Kidney tubule cell (primary cell): ENCODE measurements at places on chromosomes 11 and 22.

- DNase-seq, result peak; percentile 89
Observed at GRCh38 chr22:23182309-23183060, 2.2 kb downstream of the BCR start.

DNA sequence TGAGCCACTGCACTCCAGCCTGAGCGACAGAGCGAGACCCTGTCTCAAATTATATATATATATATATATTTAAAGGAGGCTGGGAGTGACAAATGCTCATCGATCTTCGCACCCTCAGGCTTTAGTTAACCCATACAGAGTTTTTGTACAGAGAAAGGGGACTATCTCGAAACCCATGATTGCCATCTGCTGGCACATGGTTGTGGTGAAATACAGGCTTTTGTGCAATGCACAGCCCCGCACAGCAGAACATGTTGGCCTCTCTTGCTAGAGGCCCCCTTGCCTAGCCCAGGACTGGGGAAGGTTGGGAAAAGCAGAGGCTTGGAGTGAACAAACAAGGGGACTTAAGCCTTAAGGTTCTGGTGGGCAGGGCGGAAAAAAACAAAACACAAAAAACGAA lies 3.6 kb downstream of the MYBPC3 start:
- DNase-seq, result peak; percentile 13

- DNase-seq, result no peak
Observed at GRCh38 chr11:92981508-92982043, 12.1 kb downstream of the MTNR1B start.

GRCh38 chr11:43508511-43508918 lies 149.8 kb downstream of the TTC17 start:
- DNase-seq, result peak; percentile 70

GRCh38 chr11:45959851-45960250 lies 37.4 kb downstream of the LARGE2 start:
- no peak for DNase-seq

GRCh38 chr11:44957040-44957515 lies 6.4 kb upstream of the TP53I11 start:
- no peak for DNase-seq

- DNase-seq, result peak; percentile 47
Observed at GRCh38 chr11:83459798-83460197, 173.6 kb upstream of the CCDC90B start.

GRCh38 chr11:103543456-103543855 lies 434.2 kb downstream of the DYNC2H1 start:
- no peak for DNase-seq

- peak; percentile 66 for DNase-seq
Observed at GRCh38 chr11:130527636-130528297, 79.3 kb downstream of the ADAMTS15 start.

GRCh38 chr11:82845356-82846353 lies 54.6 kb downstream of the PRCP start:
- DNase-seq, result no peak

- no peak for DNase-seq
Observed at GRCh38 chr22:41530890-41531714, 13.2 kb downstream of the POLR3H start.

DNA sequence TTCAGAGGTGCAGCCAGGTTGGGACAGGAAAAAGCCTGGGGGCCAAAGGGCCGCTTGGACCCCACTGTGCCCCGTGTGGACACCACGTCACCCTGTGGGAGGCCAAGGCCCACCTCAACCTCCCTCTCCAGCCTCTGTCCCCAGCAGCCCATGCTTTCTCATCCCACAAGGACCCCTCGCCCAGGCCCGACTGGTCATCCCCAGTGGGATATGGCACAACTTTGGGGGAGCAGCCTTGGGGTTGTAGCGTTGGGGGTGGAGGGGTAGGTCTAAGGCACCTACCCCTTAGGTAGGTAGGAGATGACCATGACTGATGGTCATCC lies 44.0 kb downstream of the IGF2 start:
- no peak for DNase-seq

GRCh38 chr11:126459691-126460281 lies 104.3 kb downstream of the ST3GAL4 start:
- DNase-seq, result no peak

- no peak for DNase-seq
Observed at GRCh38 chr11:105811242-105811641, 201.4 kb downstream of the GRIA4 start.

DNA sequence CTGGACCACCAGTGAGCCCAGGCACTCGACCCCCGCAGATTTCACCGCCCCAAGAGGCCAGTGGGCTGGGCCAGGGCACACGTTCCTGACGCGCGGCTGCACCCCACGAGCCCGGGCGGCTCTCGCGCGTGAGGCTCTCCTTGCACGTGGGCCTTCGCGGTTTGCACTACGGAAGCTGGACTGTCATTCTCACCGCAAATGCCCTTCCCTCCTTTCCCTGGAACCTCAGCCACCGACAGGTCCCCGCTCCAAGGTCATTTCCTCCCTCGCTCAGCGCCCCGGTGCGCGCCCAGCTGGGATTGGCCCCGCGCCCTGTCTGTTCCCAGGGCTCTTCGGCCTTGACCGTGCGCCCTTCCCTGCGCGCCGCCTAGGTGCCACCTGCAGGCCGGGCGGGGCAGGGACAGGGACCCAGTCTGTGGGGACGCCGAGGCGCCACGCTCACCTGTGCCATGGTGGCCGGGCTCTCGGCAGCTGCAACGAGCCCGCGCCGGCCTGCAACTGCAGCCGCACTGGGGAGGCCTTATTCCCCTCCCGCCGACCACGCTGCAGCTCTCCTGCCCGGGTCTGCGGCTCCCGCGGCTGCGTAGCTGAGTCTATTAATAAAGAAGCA lies 2.1 kb upstream of the CPT1A start:
- peak; percentile 85 for DNase-seq

GRCh38 chr11:133895551-133895950 lies 50.2 kb upstream of the SPATA19 start:
- DNase-seq, result no peak

DNA sequence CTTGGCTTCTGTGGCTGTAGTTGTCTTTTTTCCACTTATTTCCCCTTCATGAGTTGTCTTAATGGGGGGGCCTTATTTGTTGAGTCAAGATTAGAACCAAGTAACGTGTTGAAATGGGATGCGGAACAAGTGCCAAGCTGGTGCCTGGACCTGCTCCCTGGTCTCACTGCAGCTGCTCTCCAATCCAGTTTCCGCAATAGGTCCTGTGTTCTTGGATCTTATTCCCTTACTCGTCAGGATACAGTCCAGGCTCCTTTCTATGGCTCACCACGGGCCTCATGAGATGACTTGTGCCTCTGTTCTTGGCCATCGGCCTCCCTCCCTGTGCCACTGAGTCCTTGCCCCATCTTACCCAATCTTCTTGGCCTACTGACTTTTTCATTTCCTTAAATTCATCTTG lies 159.6 kb upstream of the CADM1 start:
- DNase-seq, result no peak

- DNase-seq, result no peak
Observed at GRCh38 chr11:68651985-68652682, 32.2 kb upstream of the GAL start.

GRCh38 chr11:2990617-2991451 lies 1.3 kb downstream of the NAP1L4 start:
- DNase-seq, result peak; percentile 54

GRCh38 chr11:134719397-134719796 lies 307.4 kb upstream of the B3GAT1 start:
- no peak for DNase-seq

GRCh38 chr11:118916842-118917388 lies 8.8 kb downstream of the BCL9L start:
- DNase-seq, result no peak

DNA sequence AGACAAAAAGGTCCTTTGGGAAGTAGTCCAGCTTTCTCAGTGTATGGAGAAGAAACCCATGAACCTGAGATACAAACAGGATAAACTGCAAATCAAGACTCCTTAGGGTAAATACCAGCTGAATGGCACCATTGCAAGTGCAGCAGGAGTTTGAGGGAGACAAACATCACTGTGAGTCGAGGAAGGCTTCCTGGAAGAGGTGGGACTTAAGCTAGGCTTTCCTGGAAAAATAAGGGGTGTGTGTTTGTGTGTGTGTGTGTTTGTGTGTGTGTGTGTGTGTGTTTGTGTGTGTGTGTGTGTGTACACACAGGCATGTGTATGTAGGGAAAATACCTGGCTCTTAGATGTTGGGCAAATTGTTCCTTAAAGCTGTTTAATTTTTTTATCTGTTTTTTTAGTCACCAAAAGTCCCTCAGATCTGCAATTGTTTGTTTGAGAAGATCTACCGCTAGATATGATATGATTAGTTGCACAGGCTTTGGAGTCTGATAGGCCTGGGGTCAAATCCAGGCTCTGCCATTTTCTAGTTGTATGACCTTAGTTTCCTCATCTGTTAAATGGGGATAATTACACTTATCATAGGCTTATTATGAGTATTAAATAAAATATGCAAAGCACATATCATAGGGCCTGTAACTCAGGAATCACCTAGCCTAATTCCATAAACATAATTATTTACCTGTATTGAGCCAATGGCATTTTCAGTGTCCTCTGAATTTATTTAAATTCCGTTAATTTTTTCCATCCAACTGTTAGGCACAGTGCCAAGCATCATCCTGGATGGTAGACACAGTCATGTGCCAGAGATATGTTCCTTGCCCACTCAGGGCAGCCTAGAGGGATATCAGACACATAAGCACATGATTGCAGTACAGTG lies 85.6 kb upstream of the EED start:
- DNase-seq, result no peak

DNA sequence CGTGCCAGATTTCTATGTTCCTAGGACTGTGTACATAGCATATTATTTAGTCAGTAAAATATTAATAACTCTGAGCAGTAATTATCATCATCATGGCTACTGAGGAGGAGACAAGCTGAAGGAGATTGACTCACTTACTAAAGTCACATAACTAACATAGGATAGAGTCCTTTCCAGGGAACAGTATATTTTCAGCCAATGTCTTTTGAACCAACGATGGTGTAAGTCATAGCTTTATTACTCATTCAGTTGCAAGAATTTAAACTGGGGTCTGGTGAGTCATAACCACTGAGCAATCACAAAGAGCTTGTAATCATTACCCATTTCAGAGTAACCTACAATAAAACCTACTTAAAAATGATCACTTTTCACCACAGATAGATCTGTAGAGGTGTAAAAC lies 1564.8 kb upstream of the TENM4 start:
- DNase-seq, result peak; percentile 94

GRCh38 chr11:124285610-124286344 lies 28.0 kb downstream of the OR8D1 start:
- peak; percentile 44 for DNase-seq

DNA sequence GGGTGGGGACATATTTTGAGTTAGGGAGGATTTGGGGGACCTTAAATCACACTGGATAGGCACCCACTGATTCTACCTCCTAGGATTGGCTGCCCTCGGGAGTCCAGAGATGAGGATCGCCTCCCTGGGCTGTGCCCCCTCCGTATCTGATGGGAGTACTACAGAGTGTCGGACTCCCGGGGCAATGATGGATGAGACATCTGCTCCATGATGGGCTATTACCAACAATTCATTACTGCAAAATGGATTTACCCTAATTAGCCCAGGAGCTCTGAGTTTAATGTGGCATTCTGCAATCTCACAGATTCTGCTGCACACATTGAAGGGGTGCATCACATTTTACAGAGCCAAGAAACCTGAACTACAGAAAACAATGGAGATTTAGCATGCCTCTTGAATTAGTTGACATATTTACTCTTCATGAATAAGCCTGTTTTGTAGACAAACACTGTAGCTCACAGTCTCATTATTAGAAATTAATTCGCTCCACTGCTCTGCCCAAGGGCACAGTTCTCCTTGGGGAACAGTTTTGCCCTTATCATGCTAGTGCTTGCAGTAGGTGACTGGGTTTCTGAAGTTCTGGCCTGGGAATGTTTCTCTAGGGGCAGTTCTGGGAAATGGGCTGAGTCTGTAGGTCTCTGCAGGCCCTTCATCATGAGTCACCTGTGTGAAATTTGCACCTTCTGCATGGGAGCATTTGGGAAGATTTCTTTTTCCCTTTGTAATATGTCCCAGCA lies 217.1 kb upstream of the PLET1 start:
- DNase-seq, result peak; percentile 56

DNA sequence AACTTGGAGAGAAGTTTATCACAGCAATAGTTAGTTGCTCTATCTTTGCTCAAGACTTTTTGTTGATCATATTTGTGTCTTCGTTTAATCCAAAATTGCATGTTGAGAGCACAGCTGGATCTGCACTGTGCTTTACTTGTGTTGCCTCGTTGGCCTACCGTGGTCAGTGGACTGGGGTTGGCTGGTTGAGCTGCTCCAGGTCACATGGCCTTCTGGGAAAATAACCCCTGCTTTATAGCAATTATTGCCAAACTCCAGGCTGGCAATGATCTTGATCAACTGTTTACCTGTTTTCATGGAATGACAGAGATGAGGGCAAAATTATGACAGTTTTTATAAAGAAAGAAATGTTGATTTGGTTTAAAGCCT lies 5.7 kb upstream of the PLET1 start:
- DNase-seq, result no peak

GRCh38 chr11:65496304-65497140 lies 2.3 kb upstream of the MALAT1 start:
- DNase-seq, result peak; percentile 33

DNA sequence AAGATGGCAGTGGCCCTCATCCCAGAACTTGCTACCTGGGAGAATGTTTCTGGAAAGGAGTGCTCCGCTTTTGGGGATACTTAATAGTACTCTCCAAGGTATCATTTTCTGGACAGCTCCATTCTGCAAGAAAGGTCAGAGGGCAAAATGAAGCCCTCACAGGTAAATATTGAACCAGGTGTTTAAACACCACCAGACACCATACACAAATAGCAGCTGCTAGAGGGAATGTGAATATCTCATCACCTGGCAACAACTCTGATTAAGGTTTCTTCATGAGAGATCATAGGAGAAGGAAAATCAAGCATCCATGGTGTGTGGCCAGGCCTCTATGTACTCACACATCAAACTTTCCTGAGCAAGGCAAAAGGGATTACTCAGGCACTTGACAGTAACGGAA lies 226.1 kb upstream of the FAT3 start:
- DNase-seq, result no peak

- no peak for DNase-seq
Observed at GRCh38 chr11:99614352-99614751, 593.6 kb downstream of the CNTN5 start.

DNA sequence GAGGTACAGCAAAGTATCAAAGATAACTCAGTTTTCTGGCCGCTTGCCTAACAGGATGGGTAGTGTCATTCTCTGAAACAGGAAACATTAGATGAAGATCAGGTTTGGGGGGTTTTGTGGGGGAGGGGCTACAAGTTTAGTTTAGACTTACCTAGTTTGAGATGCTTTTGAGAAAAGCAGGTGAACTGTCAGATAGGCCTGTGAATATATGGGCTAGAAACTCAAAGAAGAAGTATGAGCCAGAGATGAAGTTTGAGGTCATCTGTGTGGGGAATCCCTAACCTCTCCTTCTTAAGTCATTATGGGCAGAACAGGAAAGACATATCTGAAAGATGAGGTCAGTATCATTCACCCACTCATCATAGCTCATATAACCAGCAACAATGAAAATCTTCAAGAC lies 11.9 kb downstream of the HOATZ start:
- peak; percentile 93 for DNase-seq

- no peak for DNase-seq
Observed at GRCh38 chr11:35878741-35879140, 65.1 kb upstream of the LDLRAD3 start.

GRCh38 chr11:62725646-62726045 lies 1.6 kb downstream of the HNRNPUL2 start:
- peak; percentile 30 for DNase-seq
